ENCODE measurements at places on chromosomes 11 and 22.
A peak's percentile ranks its signal among the peaks of the same experiment; 100 is the strongest.

DNA sequence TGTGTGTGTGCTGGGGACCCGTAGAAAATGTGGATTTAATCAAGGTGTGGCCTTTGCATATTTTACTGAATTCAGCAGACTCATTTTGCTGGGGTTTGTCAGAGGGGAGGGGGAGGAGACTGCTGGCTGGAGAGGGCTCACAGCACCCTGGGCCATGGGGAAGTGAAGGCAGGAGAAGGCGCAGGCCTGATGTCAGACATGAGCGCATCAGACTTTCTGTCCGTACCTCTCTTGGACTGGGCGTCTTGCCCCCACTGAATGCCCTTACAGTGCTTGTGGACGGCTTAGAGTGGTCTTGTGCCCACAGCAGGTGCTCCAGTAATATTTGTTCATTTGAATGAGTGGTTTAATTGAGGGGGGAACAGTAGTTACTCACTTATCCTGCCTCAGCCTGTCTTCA, 75.2 kb downstream of the TEAD1 start:
- DNase-seq: no peak

- no peak for DNase-seq
These were observed 725.0 kb downstream of the ETS1 start for GRCh38 chr11:127862406-127862805.

- no peak for DNase-seq
These were observed 170.9 kb downstream of the KIRREL3 start for GRCh38 chr11:126829716-126830115.

DNA sequence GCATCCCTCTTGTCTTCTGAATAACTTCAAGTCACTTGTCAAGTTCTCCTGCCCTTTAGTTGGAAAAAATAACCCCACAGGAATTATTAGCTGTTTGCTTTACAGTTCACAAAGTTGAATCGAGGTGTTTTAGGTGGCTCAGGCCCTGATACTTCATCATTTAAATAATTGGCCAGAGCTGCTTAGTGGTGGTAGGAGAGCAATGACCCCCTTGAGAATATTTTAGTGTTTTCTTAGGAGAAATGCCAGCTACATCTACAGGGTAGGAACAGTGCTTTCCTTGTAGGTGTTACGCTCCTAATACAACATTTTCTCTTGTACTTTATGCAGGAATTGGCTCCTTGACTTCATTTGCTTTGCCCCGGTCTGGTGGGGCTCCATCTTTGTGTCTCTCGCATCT, 73.2 kb downstream of the C22orf31 start:
- DNase-seq: no peak

GRCh38 chr11:27187848-27188621, 147.4 kb downstream of the BBOX1 start:
- no peak for DNase-seq

DNA sequence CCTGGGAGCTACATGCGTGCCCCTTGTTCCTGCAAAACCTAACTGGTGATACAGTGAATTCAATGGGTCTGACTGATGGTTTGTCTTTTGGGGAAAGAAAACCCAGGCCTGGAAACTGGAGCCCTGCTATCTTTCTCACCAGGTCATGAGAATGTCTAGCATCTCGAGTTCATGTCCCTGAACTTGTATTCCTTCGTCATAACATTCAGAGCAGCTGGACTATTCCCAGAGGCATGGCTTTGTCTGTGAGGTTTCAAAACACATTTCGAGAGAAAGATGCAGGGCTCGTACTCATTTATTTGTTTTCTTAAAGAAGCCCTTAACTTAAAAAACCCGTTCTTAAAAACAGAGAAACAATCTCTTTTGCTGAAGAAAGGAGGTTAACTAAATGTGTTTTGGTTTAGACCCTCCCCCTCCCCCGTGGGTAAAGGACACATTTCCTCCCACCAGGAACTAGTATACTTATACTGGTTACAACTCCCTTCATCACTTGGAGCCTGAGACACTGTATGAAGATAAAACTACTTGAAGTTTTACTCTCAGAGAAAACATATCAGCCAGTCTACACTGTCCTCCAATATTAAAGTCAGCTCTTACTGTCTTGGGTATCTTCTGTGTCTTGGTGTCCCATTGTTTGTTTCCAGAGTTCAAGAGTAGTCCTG, 43.2 kb downstream of the ME3 start:
- no peak for DNase-seq

DNA sequence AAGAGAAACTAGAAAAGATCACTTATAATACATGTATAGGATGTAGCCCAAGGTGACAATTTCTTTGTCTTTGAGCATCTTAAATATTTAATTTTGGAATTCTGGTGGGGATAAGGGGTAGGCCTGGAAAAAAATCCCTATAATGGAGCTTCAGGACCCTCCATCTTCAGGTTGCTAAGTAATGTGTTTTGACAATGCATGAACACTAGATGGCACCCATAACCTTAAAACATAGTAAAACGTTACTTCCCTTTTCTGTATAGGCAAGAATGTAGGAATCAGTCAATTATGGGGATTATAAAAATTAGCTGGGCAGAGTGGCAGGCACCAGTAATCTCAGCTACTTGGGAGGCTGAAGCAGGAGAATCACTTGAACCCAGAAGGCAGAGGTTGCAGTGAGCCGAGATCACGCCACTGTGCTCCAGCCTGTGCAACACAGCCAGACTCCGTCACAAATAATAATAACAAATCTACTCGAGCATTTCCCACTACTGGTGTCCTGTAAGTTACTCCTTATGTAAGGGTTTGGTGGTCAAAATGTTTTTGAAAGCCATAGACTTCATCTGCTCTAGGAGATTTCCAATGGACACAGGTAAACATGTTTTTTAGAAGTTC, 541.9 kb upstream of the CCDC90B start:
- no peak for DNase-seq

DNA sequence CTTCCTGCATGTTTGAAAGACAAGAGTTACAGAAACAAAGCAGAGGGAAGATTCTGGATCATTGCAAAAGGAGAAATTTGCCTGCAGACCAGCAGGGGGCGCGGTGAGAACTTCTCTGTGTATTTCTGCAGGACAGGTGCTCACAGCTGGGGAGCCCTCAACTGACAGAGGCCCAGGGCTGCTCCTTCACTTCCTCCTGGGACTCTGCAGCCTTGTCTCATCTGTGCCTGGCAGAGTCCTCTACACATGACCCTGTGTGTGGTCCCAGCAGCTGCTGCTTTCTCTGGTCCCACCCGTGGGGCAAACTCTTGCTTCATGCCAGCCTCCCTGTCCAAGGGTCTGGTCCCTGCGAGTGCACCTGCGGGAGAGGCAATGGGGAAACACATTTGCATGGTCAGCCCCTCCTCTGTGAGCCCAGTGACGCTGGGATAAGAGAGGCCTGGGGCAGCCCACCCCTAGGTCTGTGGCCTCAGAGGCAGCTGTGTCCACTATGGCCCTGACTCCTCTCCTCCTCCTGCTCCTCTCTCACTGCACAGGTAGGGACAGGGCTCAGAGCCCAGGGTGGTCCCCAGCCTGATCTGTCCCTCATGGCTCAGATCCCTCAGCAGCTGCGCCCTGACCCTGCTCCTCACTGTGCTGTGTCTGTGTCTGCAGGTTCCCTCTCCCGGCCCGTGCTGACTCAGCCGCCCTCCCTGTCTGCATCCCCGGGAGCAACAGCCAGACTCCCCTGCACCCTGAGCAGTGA, 43.2 kb upstream of the VPREB1 start:
- DNase-seq: no peak

DNA sequence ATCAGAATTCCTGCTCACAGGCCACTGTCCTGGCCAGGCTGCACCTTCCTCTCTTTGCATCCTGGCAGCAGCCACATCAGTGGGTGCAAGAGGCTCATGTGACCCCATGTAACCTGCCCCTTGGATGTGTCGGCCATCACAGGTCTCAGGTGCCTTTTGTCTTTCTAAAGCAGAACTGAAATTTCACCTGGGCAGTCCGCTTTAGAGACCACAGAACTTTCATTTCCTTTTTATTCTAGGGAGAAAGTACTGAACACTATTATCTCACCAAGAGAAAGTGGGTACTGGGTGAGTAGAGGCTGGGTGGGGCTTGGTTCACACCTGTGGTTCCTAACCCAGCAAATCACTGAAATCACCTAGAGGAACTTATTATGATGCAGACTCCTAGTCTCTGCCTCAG, 51.7 kb upstream of the NUP160 start:
- DNase-seq: no peak

DNA sequence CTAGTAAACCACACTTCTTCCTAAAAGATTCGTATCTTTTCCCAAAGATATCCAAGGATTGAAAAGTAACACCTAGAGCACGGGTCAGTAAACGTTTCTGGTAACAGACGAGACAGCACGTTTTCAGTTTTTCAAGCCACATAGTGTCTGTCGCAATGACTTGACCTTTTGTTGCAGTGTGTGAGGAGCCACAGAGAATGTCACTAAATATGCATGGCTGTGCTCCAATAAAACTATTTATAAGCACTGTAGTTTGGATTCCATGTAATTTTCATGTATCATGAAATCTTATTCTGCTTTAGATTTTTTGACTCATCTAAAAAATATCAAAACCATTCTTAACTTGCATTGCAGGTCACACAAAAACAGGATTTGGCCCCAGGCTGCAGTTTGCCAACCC, 18.3 kb upstream of the MICAL3 start:
- no peak for DNase-seq

DNA sequence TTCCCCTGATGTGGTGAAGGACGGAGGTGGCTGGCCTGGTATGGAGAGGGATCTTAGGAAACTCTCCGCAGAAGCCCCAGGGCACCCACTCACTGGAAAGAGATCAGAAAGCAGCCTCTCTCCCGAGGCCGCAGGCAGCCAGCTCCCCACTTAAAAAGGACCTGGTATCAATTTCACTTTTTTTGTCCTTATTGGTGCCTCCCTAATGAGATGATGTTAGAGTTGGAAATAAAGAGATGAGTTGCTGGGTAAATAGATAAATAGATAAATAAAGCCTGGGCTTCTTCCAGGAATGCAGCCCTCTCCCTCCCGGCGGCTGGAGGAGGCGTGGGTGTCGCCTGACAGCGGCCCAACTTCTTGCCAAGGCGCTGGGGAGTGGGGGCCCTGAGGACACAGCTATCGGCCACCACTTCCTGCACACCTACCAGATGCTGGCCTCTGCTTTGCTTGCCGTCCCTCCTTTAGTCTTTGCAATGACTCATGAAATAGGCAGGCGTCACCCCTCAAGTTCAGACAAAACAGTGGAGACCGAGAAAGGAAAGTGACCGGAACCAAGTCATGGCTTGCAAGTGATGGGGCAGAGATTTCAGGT, 42.9 kb downstream of the LINC01488 start:
- DNase-seq: no peak

DNA sequence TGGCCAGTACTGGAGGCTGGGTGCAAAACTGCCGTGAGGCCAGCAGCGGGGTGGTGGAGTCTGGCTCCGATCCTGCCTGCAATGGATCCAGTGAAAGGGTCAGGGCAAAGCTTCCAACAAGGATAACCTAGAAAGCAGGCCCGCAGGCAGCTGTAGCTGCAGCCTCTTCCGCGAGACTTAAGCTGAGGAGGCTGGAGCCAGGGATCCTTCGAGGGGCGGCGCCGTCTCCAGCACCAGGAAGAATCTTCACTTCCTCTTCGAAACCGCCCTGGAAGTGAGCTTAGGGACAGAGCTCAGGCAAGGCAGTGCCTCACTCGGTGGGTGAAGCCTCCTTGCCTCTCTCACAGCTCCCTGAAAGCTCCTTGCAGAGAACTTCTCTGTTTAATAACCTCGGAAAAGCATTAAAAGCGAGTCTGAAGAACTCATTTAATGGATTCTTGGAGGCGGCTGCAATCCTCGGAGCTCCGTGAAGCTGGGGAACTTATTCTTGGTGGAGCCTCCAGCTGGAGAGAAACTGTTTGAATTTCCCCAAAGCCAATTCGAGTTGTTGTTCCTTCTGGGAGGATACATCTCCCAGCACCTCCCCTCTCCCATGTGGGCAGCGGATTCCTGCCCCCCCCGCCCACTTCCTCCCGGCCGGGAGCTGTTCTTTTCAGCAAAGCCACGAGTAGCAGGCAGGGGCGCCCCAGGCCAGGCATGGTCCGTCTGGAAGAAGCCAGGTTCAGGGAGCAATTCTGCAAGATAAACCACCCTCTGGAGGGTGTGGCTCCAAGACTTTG, 169.9 kb downstream of the CTTN start:
- DNase-seq: no peak

- no peak for DNase-seq
These were observed 19.4 kb upstream of the PHOX2A start for GRCh38 chr11:72263361-72263760.

GRCh38 chr22:32331918-32332725, 25.5 kb upstream of the RFPL3 start:
- no peak for DNase-seq

GRCh38 chr11:78446210-78446609, 28.6 kb upstream of the GAB2 start:
- DNase-seq: no peak

DNA sequence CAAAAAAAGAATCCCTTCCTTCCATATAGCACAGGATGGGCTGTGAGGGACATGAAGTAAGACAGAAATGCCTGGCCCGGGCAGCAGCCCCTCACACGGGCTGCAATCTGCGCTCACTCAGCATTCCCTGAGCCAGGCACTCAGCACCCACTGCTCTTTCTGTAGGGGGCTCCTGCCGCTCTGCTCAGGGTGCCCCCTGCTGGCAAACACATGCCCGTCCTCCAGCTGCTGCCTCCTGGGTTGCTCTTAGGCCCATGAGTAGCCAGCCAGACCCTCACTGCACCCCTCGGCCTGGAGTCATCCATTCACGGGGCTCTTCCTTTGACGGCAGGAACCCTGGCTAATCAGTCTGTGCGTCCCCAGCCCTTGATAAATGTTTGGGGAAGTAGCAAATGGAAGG, 6.9 kb downstream of the MCAT start:
- DNase-seq: no peak

- peak; percentile 77 for DNase-seq
These were observed 429.7 kb downstream of the ETS1 start for GRCh38 chr11:128157423-128158298.

DNA sequence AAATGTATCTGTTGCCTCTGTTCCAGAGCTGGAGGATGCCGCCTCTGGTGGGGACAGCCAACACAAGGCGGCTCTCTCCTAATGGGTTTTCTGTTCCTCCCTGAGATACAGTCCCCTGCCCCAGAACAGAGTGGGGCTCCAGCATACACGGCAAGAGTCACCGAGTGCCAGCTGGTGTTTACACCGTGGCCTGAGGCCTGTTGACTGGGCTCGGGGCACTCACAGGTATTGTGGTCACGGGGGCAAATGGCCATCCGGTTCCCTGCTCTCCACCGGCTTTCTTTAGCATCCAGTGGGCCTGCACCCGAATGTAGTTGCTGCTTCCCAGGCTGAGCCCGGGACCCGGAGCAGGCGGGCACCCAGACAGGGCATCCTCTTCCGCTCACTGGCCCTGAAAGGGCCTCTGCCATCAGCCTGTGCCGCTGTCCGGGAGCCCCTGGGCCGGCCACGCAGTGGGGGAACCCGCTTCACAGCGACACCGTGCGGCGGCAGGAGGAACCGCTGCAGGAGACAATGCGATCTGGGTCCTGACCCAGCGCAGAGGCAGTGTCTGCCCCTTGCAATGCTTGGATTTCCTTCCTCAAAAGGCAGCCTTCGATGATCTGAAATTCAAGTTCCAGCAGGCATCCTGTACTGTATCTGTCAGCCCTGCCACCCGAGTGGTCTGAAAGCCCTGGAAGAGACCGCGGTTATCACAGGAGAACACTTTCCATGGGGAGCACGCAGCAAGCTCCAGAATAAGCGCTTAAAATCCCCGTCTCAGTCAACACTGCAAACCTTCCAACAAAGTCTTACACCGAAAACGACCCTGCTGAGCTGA, 859 bp upstream of the KRTAP5-5 start:
- DNase-seq: peak; percentile 77

All from activated naive CD4-positive, alpha-beta T cell treated with anti-CD3 and anti-CD28 coated beads, Interleukin-2, amount 50 U/mL, for 72 hours (primary cell).